ENCODE measurements at places on chromosomes 5 and 9.
A peak's percentile ranks its signal among the peaks of the same experiment; 100 is the strongest.

GRCh38 chr5:137098663-137099062, 400.5 kb downstream of the SPOCK1 start:
- DNase-seq, result no peak

DNA sequence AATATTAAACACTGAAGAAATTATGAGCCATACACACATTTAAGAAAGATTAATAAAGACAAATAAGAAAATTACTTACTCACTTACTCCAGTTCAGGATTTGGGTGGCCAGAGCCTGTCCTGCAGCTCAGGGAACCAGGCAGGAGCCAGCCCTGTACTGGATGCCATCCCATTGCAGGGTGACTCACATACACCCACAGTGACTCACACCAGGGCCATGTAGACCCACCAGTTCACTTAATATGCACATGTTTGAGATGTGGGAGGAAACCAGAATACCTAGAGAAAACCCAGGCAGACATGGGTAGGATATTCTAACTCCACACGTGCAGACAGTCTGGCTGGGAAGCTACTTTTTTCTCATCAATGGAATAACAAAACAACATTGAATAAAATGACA, 49.6 kb upstream of the ADRB2 start:
- DNase-seq, result peak; percentile 10

DNA sequence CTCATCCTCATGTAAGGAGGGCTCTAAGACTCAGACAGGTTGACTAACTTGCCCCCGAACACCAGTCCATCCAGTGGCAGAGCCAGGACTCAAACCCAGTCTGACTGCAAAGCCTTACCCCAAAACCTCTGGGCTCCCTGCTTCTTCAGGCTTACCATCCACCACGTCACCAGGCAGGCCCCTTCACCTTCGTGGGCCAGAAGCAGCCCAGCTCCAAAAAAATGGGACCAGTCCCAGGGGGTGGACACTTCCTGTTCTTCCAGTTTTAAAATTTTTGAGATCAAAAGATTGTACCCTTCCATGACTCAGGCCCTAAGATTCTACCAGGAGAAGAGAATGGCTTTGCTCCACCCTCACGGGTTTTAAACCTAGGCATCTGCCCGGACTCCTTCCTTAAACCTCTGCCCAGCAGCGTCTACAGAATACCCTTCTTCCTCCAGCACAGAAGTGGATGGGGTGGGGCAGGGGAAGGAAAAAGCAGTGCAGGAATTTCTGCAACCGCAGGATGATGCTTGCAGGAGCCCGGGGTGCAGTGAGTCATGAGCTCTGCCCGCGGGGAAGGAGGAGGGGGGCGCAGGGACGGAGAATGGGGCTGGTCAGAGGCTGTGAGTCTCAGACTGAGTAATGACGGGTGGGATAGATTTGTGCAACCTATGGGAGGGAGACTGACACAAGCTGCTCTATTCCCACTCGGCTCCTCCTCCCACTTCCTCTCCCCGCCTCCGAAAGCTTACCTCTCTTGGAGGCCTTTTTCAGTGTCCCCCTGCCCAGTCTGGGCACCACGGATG, 50.4 kb upstream of the STXBP1 start:
- peak; percentile 95 for DNase-seq

DNA sequence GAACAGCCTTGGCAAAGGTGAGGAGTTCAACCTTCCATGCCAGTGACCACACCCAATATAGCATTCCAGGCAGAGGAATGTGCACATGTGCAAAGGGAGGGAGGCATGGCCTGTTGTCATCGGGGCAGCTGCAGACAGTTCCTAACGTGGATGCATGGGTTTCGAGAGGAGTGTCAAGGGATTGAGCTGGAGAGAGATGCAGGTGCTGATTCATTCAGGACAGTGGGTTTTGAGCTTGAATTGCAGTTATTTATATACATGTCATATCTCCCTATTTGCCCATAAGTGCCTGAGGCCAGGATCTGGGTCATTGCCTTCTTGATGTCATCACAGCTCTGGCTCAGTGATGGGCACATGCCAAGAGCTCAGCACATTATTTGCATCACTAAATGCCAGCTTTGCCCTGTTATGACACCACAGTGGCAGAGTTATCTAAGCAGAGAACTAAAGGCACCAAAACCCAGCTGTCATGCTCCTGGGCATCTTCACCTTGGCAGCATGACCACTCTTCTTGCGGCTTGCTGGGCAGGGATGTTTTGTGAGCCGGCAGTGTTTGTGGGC, 278.0 kb downstream of the NTRK2 start:
- DNase-seq, result no peak

- no peak for DNase-seq
Observed at GRCh38 chr5:36052538-36052937, 14.1 kb downstream of the UGT3A2 start.

- peak; percentile 65 for DNase-seq
Observed at GRCh38 chr5:159050316-159051143, 49.2 kb downstream of the EBF1 start.

GRCh38 chr9:125835655-125836054, 88.5 kb downstream of the PBX3 start:
- no peak for DNase-seq

DNA sequence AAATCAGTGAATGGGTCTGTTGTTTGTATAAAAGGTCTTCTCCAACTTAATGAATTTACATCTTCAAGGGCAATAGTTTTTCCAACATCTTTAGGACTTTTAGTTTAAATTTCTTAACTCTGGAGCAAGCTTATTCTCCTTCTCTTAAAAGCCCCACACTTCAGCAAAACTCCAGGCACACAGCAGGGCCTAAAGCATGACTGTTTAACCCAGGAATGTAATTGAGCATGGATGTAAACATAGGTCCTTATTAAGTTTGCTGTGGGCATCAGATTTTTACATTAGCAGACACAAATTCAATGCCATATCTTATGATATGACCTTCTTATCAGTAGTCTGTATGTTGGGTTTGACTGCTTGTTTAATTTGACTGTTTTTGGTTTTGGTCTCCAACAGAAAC, 78.9 kb downstream of the ABCA1 start:
- no peak for DNase-seq

GRCh38 chr9:132485393-132485792, 75.4 kb downstream of the CFAP77 start:
- DNase-seq, result no peak

DNA sequence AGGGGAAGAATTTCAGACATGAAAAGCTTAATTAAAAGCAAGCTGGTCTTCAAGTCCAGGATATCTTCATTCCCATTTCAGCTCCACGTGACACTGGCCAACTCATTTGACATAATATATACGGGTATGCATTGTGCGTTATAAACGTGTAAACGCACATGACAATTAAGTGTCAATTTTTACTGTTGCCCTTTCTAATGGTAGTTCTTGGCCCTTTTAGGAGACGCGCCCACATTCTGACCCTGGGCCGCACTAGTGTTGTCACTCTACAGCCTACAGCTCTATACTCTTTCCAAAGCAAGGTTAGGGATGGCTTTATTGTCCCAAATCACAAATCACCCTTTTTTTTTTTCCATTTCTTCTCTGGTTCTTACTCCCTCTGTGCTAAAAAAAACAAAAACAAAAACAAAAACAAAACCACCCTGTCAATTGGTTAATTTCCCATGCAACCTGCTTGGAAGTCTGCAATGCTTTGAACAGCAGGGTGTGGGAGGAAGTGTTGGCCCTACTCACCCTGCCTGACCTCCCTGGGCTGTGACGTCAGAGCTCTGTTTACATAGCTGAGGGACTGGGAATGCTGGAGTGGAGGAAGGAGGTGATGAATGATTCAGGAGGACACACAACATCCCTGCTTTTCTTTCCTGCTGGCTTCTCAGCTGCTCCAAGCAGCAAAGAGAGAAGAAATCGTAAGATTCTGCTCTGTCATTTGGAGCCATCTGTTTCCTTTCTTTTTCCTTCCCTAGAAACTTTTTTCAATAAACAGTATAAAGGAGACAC, 19.3 kb downstream of the RFK start:
- peak; percentile 74 for DNase-seq

DNA sequence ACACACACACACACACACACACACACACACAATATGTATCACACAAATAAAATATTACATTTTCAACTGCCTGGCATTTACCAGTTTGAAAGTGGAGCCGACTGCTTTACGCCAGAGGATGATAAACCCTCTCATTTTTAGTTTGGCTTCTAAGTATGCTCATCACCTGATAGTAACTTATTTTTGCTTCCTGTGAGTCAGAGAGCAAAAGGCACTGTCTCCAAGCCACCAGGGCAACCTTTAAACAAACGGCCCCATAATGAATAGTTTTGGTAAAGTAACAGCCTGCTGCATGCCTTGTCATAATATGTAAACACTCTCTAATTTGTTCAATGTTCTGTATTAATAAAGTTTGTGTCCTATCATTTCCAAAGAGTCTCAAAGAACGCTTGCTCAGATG, 26.9 kb downstream of the KLF4 start:
- no peak for DNase-seq

DNA sequence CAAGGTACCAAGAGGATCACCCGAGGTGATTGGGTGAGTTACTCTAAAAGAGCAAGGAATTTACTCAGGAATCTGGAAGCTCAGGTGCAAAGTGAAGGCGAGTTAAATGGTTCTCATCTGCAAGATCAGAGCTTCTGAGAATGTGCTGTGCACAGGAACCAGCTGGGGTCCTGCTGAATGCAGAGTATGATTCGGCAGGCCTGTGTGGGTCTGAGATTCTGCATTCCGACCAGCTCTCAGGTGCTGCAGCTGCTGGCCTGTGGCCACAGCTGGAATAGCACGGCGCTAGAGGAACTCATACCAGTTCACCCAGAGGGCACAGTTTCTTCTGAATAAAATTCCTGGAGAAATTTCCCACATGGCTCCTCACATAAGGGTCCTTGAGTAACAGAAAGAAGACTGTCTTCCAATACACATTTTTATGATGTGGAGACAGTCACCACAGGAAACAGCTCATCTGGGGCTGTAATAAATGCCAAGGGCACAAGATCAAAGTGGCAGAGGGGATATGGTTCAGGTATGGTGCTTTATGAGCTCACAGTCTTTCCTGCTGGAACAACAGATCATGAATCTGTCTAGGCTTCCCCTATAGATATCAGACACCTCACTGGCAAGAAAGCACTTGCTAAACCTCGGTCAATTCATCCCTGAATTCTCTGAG, 83.9 kb downstream of the PTPN3 start:
- DNase-seq, result peak; percentile 13

DNA sequence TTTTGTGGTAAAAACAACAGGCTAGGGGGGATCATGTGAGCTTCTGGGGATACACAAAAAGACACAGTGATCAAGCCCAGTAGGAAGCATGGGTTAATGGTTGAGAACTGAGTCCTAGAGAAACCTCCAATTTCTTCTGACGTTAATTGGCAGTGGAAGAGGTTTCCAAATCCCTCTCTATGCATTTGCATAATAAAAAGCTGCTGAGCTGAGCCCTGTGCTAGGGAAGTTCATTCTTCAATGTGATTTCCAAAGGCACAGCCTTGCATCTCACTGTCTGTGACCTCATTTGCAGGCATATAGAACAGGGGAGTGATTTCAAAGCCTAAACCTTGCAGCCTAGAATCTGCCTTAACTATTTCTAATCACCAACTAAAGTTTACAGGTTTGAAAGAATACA, 812 bp downstream of the DNAH5 start:
- no peak for DNase-seq

- DNase-seq, result no peak
Observed at GRCh38 chr5:6286404-6286803, 91.9 kb downstream of the MED10 start.

DNA sequence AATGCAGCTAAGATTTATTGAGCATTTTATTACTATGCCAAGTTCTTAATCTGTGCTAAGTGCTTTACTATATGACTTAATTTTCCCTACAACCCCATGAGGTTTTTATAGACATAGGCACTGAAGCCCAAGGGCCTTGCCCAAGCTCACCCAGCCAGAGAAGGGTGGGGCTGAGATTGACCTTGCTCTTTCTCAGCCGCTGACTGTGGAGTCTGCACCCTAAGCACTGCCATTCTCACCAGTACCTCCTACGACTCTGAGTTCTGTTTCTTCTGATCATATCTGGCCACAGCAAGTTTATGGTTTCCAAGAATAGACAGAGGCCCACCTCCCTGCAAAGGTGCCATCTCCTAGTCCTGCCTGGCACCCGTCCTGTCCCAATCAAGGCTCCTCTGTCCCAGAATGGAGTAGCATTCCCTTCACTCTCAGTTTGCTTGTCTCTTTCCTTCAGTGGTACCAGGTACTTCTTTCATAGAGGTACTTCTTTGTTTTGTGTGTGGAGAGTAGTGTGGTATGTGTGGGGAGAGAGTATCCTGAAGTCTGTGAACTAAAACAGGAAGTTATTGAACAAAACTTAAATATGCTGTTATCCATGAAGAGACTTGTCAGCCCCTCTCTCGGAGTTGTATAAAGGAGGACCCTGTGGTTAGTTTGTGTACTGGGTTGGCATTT, 42.6 kb downstream of the CSF1R start:
- no peak for DNase-seq

DNA sequence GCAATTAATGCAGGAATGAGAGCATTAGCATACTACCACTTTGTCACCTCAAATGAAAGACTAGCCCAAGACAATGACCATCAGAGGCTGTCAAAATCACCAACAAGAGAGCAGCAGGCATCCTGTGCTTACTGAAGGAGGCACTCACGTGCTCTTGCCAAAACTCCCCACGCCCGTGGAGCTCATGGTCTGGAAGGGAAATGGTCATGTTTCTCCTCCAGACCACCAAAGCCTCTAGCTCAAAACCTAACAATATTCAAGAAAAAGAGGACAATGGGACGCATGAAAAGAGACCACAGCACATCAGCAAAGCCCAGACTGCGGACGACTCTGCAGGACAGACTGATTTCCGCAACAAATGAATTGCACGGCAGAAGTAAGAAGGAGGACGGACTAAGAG, 12.8 kb downstream of the AKNA start:
- DNase-seq, result no peak

- DNase-seq, result no peak
Observed at GRCh38 chr5:36403632-36404311, 102.1 kb upstream of the RANBP3L start.

- no peak for DNase-seq
Observed at GRCh38 chr5:136740228-136740627, 374.9 kb upstream of the TRPC7 start.

DNA sequence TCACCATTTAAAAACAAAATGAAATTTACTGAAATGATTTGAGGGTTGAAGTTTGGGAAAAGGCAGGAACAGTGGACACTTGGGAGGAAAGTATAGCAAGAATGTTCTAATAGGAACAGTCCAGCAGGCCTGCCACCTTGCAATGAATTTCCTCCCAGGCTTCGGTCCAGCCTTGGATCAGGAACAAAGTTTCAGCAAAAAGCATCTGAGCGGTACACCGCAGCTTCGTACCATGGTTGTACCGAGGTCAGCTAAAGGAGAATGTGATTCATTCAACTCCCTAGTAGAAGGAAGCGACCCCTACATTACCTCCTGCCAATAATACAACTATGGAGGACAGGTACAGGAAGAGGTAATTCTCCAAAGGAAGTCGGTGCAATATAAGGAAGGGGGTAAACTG, 111.4 kb downstream of the ENC1 start:
- DNase-seq, result no peak

- DNase-seq, result no peak
Observed at GRCh38 chr5:14706615-14707021, 42.1 kb downstream of the OTULIN start.

DNA sequence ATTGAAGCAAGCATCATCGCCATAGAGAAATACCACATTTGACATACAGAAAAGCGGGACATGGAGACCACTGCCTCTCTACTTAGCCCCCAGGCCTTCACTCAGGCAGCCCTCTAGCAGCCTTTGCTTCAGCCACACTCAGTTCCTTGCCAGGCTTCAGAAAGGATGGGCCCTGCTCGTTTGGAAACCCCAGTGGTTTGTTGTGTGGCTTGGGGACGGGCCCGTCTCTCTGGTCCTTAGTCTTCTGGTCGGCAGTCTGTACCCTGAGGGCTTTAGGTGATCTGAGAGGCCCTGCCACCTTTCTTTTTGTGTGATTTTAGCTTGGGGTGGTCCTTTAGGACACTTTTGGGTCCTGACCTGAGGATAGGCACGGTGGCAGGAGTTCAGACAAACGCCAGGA, 21.1 kb upstream of the ARSI start:
- DNase-seq, result no peak
